ENCODE measurements at places on chromosomes 13 and 19.

DNA sequence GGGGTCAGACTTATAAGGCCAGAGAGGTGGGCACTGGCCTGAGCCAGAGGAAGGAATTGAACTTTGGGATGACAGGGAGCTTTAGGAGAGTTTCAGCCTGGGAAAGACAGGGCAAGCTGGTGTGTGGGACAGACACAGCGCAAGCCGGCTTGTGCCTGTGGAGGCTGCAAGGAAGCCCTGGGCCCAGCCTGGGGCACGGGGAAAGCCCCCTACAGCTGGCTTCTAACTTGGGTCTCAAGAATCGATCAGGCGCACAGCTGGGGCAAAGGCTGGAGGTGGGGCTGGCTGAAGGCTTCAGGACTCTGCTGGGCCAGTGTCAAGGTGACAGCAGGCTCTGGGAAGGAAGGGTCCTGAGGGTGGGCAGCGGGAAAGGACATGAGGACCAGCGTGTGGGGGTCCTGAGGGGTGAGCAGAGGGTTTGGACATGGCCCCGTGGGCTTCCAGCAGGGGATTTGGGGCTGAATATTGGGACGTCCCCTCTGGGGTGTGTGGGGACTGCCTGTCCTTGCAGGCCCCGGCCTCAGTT lies 3.0 kb downstream of the PTOV1 start:
- DNase-seq = no peak

DNA sequence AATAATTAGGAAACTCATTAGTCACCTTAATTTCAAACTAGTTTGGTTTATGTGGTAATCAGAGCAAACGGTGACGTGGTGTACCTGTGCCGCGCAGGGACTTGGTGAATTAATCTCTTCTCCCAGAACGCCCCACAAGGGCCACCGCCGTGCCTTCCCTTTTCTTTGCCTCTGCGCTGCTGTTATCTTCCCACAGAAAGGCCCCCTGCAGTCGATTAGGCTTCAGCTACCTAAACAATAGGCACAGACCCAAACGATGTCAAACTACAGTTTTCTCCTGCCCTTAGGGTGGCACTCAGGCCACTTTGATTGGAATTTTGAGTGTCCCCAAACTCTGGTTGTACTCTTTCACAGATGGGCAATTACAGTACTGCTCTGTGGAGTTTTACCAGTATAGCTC lies 115.5 kb downstream of the GGACT start:
- DNase-seq = no peak

DNA sequence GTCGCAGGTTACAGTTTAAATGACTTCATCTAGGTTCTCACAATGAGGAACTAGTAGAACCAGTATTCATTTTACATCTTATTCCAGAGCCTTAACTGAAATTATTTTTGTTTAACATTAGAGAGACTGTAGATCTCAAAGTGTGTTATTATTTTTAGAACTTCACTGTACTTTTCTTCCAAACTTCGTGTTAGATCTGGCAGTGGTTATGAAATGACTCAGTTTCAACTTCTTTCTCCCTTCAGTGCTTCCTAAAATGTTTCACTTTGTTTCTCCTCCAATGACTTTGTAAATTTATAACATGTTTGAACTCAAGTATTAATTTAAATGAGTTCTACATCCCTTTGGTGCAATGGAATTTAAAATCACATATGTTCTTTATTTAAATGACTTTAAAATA lies 139.3 kb downstream of the PCDH9 start:
- DNase-seq = no peak

GRCh38 chr13:106034201-106034600 lies 501.3 kb downstream of the EFNB2 start:
- DNase-seq = no peak

- peak; percentile 13 for DNase-seq
Measured at GRCh38 chr19:47305309-47305751, 4.3 kb upstream of the C5AR1 start.

GRCh38 chr13:65638572-65639168 lies 1591.5 kb downstream of the PCDH9 start:
- no peak for DNase-seq

DNA sequence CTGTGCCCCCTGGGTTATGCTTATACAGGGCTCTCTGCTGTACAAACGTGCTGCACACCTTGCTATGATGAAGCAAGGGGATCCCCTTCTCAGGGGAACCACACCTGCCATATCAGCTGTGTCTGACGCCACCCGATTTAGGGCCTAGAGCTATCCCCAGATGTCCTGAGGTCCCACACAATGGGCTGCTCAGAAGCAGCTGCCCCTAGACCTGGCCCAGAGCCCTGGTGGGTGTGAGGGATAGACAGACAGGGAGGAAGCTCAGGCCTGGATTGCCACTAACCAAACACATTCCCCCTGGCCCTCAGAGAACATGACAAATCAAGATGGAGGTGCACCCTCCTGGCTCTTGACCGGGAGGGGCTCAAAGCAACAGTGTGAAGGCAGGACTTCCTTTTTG lies 59.3 kb downstream of the TSHZ3 start:
- DNase-seq = no peak

DNA sequence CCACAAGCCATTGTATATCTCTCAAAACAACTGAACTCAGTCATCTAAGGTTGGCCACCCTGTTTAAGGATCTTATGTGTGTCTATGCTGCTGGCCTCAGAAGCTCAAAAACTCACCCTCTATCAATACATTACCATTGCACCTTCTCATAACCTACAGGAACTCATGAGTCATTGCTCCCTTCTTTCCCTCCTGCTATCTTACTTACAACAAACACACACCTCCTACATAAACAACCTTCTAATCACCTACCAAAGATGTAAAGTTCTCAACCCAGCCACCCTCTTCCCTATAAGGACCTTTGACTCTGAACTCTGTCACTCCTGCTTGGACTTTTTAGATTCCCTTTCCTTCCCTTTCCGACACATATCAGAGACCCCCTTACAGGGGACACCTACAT lies 13.3 kb upstream of the ZSCAN4 start:
- no peak for DNase-seq

- no peak for DNase-seq
Measured at GRCh38 chr13:64066711-64067110, 2651.1 kb upstream of the PCDH20 start.

GRCh38 chr13:75145927-75146326 lies 336.0 kb downstream of the TBC1D4 start:
- no peak for DNase-seq

GRCh38 chr13:50845211-50845610 lies 1.7 kb upstream of the DLEU7 start:
- peak; percentile 78 for DNase-seq

- peak; percentile 56 for DNase-seq
Measured at GRCh38 chr19:44643605-44644401, at the start of gene PVR. Gene PVR (plus strand): TSS chr19:44643910. CDS start chr19:44644097, 187 bp downstream.

GRCh38 chr13:110371550-110372465 lies 64.7 kb downstream of the COL4A2 start:
- no peak for DNase-seq

GRCh38 chr19:2270423-2271233 lies 11.3 kb downstream of the PEAK3 start:
- peak; percentile 12 for DNase-seq

DNA sequence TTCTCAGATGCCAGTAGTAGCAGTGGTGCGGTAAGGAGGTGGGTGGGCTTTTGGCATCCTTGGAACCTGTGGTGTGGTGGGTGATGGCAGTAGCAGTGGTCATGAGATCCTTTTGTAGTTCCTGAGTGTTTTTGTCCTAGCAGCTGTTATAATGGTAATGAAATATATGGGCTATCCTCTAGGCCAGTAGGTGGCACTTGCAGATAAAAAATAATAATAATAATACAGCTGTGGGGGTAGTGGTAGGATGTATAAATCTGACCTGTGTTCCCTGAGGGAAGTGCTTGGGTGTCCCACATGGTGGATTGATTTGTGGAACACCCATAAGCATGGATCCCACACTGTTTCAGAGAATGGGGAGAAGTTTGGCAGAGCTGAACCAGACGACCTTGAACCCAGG lies 334.0 kb downstream of the SLITRK5 start:
- no peak for DNase-seq

DNA sequence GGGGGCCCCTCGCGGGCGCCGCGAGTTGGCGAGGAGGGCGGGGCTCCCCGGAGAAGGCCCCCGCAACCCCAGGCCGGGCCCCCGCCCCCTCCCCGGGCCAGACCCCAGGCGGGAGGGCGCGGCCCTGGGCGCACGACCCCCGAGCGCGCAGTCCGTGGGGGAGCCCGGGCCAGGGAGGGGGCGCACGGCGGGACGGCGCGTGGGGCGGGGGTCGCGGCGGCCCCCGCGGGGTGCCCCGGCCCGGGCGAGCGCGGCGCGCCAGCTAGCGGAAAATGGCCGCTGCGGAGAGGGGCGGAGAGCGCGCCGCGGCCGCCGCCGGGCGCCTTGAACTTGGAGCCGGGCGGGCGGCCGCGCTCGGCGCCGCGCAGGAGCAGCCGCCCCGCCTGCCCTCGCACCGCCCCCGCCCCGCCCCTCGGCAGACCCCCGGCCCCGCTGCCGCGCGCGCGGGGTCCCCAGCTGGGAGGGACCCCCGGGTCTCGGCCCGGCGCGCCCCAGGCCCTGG lies 6.4 kb upstream of the NFIC start:
- DNase-seq = no peak

GRCh38 chr19:47089767-47090350 lies 23.7 kb downstream of the ZC3H4 start:
- DNase-seq = no peak

- DNase-seq = no peak
Measured at GRCh38 chr19:46524308-46524707, 28.6 kb upstream of the PNMA8B start.

GRCh38 chr13:41916173-41916954 lies 44.5 kb downstream of the VWA8 start:
- peak; percentile 60 for DNase-seq

DNA sequence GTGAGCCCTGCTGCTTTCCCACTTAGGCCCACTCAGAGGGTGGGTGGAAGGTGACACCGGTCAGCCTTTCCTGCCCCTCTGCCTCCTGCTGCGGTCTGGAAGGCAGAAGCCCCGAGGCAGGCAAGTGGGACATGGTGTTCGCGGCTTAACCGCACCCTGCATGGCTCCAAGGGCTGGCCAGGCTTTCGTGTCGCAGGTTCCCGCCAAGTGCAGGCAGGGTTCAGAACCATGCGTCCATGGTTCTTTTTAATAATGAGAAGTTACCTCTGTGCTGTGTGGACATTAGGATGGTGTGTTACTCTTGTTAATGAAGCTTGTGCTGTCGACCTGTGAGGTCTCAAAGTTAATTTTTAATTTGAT lies 986 bp downstream of the DGKH start:
- DNase-seq = no peak

DNA sequence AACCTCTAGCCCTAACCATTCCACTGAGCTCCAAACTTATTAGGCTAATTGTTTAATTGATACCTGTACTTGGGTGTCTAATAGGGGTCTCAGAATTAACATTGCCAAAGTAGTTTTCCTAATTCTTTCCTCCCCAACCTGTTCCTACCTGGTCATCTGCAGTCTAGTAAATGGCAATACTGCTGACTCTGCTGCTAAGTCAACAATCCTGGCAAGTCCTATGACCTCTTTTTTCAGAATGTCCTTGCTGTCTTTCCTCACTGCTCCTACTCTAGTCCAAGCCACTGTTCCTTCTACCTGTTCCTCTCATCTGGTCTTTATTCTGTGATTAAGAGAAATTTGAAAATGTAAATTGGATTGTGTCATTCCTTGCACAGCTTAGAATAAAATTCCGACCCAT lies 143.9 kb downstream of the MTUS2 start:
- DNase-seq = no peak

- peak; percentile 3 for DNase-seq
Measured at GRCh38 chr19:44712864-44713515, 14.0 kb downstream of the CEACAM16 start.

DNA sequence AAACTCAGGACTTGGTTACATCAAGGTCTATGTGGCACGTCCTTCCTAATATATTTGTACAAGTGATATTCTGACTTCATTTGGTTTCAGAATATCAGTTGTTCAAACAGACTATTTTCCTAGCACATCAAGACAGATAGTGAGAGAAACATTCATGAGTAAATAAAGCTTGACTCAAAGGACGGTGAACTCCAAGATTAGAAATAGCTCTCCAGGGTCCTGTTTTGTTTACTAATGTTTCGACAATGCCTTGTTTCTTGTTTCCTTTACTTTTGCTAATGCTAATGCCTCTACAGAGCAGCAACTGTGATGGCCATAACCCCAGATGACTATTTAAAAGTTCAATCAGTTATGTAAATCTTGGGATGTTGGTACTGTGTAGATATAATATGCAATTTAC lies 313.9 kb downstream of the KLF12 start:
- DNase-seq = no peak

- no peak for DNase-seq
Measured at GRCh38 chr13:85013006-85013405, 786.2 kb downstream of the SLITRK6 start.

DNA sequence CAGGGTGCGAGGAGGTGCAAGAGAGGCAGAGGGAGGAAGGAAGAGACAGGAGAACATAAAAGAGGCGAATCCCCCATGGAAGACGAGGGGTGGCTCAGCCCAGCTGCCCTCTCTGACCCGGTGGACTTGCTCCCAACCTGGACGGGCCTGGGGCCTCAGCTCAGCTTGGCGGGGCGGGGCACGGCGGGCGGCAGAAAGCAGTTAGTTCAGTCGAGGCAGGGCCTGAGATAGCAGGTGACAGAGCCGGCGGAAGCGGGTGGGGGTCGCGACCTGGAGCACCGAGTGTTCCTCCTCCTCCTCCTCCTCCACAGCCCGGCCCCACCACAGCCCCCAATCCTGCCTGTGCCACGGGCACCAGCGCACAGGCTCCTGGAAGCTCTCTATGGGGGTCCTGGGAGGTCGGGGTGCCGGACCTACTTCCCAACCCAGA lies 7.0 kb upstream of the CACTIN start:
- DNase-seq = no peak
